ENCODE measurements at places on chromosomes 7 and 10.

GRCh38 chr7:47452715-47453092 is 129.2 kb downstream of the TNS3 start:
- no peak for DNase-seq

GRCh38 chr7:94044806-94045205 is 40.7 kb upstream of the BET1 start:
- DNase-seq, result no peak

DNA sequence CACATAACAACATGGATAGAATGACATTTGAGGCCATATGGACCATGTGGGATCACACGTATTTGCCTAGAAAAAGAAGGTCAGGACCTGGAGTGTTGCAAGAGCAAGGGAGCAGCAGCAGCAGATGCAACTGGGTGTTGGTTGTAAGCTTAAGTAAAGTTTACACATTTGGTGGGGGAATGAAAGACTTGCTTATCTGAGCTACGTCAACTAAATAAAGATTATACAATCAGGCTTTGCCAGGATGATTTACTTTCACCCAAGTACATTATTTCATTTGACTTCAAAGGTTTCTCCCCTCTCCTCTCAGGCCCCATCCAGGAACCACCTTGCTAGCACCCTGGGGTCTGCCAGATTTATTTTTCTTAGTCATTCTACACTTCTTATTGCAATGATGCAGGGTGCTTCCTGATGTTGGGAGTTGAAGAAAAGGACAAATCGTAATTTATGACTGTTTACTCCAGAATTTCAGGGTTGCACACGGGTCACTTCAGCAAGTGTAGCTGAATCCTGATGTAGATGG is 591.9 kb upstream of the IGFBP3 start:
- no peak for DNase-seq

DNA sequence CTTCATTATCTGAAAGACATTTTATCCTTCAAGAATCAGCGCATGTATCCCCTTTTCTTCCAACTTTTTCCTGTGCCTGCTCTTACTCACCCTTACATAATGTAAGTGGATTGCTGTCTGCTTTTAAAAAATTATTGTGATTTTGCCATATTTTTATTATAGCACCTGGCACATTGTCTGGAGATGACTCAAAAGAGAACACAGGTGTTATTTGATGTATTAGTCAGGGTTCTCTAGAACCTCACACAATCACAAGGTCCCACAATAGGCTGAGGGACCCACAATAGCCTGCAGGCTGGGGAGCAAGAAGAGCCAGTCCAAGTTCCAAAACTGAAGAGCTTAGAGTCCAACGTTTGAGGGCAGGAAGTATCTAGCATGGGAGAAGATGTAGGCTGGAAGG is 390.0 kb downstream of the EXOC4 start:
- DNase-seq, result no peak

- peak; percentile 95 for DNase-seq
Observed at GRCh38 chr7:138460176-138460648, at the start of gene TRIM24. TRIM24 (plus strand) TSS chr7:138460259; CDS start chr7:138460549, 290 bp downstream.

DNA sequence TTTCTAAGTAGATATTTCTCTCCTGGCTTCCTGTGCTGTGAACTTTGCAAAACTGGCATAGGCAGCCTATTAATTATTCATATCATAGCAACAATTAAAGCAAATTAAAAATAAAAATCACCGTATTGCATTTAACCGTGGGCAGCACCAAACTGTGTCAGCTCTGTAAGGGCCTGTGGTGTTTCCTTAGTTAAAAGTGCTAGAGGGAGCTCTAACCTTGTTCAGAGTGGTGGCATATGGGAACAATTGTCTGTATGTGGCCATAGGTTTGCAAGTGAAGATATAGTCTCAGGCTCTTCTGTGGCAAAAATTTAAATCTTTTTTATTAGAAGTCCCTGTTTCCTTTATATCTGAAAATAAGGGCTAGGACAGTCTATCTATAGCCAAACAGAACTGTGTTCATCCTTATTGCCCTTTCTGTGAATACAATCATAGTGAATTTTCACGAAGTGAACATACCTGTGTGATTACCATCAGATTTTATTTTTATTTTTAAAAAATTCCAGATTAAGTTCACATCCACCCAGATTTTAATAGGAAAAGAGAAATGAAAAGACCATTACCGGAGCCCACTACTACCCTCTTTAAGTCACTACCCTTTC is 92.6 kb downstream of the POLL start:
- DNase-seq, result no peak
